ENCODE measurements at places on chromosomes 5 and 9.

- no peak for DNase-seq
Measured at GRCh38 chr5:6264394-6264793, 114.0 kb downstream of the MED10 start.

- no peak for DNase-seq
Measured at GRCh38 chr9:69798744-69799143, 21.9 kb upstream of the CFAP95 start.

DNA sequence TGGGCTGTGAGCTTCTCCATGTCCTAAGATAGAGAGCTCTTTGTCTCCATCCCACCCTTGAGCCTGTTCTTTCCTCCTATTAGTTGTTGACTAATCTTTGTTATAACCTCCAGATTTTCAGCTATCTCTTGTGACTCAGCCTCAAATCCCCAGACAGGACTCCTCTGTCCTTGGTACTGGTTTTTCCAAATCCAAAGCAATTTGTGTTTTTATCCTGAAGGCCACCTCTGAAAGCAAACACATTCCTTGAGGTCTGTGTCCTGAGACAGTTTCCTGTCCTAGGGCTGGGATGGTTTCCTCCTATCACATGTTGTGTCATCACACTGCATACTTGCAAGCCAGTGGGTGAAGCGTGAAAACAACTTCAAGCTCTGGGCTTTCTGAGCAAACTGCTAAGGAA is 8.5 kb downstream of the TNC start:
- DNase-seq, result no peak

GRCh38 chr5:169933616-169934015 is 46.7 kb downstream of the INSYN2B start:
- DNase-seq, result no peak

- no peak for DNase-seq
Measured at GRCh38 chr5:143142596-143143435, 260.7 kb downstream of the NR3C1 start.

GRCh38 chr5:32523625-32524024 is 61.7 kb upstream of the SUB1 start:
- no peak for DNase-seq

DNA sequence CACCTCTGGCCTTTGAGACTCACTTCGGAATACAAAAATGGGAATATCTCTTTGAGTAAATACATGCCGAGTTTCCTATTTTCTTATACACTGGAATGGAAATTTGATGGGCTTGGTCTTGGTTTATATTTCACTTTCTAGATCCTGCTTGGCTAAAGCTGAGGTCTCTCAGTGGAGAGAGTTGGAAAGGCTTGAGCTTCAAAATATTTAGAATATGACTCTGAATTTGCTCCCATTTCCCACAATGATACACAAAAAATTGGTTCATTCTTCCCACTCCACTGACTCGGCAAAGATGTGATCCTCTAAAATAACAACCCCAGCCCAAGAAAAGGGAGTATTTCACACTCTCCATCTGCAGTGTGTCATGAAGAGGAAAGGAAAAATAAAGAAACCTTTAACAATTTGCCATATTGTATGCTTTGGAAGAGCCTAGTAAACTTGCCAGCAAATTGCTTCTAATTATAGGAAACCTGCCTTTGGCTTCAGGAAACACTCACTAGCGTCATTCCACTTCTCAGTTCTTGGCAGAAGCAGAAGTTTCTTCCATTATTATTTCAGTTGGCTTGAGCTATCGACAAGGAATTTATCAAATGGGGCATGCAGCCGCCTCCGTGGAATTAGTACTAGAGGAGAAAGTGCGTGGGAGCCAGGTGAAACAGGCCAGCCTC is 302.9 kb downstream of the NSG2 start:
- DNase-seq, result no peak

- DNase-seq, result no peak
Measured at GRCh38 chr5:178108966-178109365, 4.4 kb upstream of the N4BP3 start.

GRCh38 chr9:35341021-35341420 is 148.9 kb upstream of the RUSC2 start:
- no peak for DNase-seq

- DNase-seq, result no peak
Measured at GRCh38 chr9:36623280-36623679, 50.6 kb downstream of the MELK start.

GRCh38 chr5:154473581-154474283 is 4.3 kb downstream of the HAND1 start:
- no peak for DNase-seq

GRCh38 chr5:90386099-90386710 is 23.4 kb downstream of the CETN3 start:
- peak; percentile 12 for DNase-seq

DNA sequence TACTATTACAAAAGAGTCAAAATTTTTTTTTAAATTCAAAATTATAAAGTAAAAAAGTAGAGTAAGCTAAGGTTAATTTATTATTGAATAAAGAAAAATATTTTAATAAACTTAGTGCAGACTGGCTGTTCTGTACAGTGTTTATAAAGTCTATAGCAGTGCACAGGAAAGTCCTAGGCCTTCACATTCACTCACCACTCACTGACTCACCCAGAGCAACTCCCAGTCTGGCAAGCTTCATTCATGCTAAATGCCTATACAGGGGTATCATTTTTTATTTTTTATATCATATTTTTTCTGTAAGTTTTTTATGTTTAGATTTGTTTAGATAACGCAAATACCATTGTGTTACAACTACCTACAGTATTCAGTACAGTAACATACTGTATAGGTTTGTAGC is 700.7 kb upstream of the GRAMD2B start:
- DNase-seq, result no peak

GRCh38 chr9:120555839-120556238 is 24.1 kb downstream of the CDK5RAP2 start:
- no peak for DNase-seq

GRCh38 chr5:179439181-179439985 is 94.1 kb upstream of the ADAMTS2 start:
- DNase-seq, result no peak

- no peak for DNase-seq
Measured at GRCh38 chr9:120702075-120702474, 12.2 kb downstream of the MEGF9 start.

- DNase-seq, result peak; percentile 41
Measured at GRCh38 chr9:21974722-21975409, 19.3 kb downstream of the CDKN2A start.

GRCh38 chr9:124297551-124297901 is 39.8 kb downstream of the NEK6 start:
- no peak for DNase-seq

GRCh38 chr9:98241357-98242300 is 13.8 kb downstream of the TBC1D2 start:
- DNase-seq, result no peak

DNA sequence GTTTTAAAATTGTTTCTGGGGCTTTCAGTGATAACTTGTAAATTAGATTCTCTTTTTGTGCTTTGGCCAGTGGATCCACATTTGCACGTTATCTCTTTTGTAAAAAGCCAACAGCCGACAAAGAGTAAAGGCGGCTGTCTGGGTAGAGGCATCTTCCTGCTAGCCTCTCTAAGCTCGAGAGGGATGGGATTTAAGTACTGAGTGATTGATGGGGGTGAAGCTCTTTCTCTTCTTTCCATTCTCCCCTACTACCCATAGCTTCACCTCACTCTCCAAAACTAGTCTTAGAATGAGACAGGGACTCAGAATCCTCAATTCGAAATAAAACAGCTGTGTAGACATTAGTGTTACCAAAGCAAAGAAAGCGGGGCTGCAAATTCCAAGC is 3.4 kb downstream of the PBX3 start:
- DNase-seq, result no peak
